Hematopoietic multipotent progenitor cell treated with erythropoietin and hydrocortisone succinate and interleukin-3 and kit ligand, for 8 days (in vitro differentiated cells): ENCODE measurements at places on chromosomes 11 and 22.

- DNase-seq = no peak
These were observed 48.4 kb downstream of the FAM118A start for GRCh38 chr22:45358127-45358526.

DNA sequence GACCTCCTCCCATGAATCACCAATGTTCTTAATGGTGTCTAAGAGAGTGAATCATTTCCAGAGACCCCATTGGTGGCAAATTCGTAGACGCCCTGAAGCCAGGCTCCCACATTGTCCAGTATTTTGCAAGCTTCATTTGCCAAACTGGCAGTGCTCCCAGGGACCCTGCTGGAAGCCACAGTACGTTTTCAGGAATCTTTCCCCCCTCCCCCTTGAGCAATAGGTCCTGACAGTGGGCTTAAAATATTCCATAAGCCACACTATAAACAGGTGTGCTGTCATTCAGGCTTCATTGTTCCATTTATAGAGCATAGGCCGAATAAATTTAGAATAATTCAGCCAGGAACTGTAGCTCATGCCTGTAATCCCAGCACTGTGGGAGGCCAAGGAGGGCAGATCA, 125.3 kb downstream of the MORC2 start:
- no peak for DNase-seq

GRCh38 chr11:133497477-133498140, 34.7 kb downstream of the OPCML start:
- DNase-seq = no peak

GRCh38 chr11:47165253-47165840, 11.3 kb downstream of the ARFGAP2 start:
- no peak for DNase-seq

DNA sequence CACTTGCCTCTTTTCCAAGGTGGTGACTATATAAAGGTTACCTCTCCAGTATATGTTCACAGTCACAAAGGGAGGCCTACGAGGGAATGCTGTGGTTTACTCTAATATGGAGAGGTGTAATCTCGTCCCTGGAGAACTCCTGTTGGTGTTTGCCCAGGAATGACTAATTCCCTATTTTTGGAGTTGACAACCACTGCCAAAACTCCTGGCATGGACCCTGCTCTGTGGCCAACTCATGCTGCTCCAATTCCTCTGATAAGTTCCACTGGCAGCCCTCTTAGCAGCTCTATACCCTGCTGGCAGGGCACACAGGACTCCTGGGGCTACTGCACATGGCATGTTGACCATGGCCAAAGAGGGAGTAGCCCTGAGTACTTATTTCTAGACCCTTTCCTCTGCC, 418.7 kb upstream of the ANO5 start:
- DNase-seq = no peak

DNA sequence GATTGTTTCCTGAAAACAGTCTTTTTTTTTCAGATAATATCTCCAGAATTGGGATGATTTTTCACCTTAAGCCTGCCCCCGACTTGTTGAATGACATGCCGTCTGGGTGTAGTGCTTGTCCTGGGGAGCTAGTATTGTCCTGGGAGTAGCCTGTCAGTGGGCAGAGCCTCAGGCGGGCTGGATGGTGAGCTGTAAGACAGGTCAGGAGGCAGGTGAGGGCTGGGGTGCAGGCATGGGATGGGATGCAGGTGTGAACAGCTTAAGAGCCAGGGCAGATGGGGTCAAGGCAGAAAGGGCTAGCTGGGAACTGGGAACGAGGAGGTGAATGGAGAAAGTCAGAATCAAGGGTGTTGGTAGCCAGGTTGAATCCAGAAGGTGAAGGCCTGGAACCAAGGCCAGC, 200.2 kb downstream of the CSNK2A3 start:
- no peak for DNase-seq

DNA sequence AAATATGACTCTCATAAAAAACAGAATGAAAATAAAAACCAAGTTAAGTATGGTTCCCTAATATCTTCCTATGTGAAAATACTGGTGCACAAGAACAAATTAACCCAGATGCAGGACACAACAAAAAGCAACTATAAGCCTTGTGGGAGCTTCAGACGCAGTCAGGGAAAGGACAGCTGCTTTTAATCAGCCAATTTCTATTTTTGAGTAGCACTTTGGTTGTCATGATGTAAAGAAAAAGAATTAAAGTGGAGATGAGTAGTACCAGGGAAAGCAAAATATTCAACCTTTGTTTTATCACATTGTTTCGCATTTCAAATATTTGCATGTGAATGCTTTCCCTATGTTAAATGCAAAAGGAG, 339.9 kb downstream of the SOX6 start:
- DNase-seq = no peak

- no peak for DNase-seq
These were observed 9.3 kb downstream of the PICK1 start for GRCh38 chr22:38066381-38067027.

DNA sequence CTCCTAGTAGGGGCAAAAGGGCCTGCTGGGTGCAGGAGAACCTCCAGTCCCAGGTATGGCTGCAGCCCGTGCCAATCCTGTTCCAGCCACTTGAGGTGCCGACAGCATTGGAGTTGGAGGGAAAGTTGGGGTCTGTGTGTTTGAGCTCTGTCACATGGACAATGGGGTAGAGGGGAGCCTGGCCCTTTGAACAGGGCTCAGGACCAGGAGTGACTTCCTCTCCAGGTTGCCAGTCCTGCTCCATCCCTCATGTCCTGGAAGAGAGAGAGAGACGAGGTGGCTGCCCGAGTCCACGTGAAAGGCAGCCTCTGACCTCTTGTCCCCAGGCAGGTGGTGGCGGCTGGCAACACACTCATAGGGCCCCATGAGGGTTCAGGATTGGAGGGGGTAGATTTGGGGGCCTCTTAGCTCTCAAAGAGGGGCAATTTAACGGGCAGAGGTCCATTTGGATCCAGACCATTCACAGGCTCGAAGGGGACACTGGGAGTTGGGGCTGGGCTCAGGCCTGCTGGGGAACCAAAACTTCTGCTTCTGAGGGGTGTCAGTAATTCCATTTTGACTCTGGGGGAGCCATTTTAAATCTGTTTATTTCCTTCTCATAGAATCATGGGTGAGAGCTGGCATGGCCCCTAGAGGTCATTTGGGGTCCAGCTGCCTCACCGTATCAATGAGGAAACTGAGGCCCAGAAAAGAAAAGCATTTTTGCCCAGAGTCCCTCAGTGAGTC, 4.1 kb downstream of the ADORA2A start:
- DNase-seq = no peak

- peak; percentile 52 for DNase-seq
These were observed 71.6 kb downstream of the LRP5 start for GRCh38 chr11:68383976-68384501.

DNA sequence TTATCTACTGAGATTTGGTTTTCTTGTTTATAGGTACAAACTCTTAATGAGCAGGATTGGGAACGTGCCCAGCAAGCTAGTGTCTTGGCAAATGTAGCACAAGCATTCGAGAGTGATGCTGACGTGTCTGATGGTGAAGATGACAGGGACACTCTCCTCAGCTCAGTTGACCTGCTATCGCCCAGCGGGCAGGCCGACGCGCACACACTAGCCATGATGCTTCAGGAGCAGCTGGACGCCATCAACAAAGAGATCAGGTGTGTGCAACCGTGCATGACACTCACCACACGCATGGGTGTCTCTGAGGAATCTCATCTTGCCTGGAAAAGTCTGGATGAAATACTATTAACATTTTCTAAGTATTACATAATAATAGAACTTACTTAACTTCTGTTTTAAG, 54.7 kb upstream of the CTTN start:
- no peak for DNase-seq

GRCh38 chr11:61120099-61120705, 17.9 kb downstream of the CD5 start:
- no peak for DNase-seq

DNA sequence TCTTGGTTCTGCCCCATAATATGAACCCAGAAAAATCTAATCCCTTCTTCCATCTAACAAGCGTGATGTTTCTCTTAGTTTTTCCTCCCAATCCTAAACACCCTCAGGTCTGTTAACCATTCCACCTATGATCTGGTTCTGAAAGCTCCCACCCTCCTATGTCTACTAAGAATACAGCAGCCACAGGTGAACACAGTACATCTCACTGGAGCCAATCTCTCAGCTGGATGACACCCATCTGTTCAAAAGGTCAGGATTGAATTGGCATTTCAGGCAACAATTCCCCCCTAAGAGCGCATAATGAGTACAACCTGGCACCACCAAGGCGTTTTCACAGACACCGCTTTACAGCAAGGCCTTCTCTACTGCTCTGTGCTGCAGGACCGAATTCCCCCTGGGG, 19.0 kb upstream of the APOA1 start:
- DNase-seq = no peak

GRCh38 chr11:86811637-86812321, 11.4 kb downstream of the PRSS23 start:
- DNase-seq = no peak

DNA sequence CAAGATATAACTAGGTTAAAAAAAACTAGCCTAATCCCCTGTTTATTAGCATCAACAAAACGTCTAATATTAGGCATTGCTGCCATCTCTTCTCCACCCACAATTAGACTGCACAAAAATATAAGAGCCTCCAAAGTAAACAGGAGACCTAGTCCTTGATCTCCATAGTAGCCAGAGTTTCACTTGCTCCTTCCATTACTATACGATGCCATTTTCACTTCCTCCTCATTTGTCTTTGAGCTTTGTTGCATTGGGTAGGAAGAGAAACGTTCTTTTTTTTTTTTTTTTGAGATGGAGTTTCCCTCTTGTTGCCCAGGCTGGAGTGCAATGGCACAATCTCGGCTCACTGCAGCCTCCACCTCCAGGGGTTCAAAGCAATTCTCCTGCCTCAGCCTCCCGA, 42.3 kb upstream of the RDX start:
- no peak for DNase-seq

GRCh38 chr22:48843640-48844039, 984.0 kb downstream of the BRD1 start:
- no peak for DNase-seq

- DNase-seq = no peak
These were observed 39.7 kb upstream of the ACCSL start for GRCh38 chr11:44008088-44008501.

DNA sequence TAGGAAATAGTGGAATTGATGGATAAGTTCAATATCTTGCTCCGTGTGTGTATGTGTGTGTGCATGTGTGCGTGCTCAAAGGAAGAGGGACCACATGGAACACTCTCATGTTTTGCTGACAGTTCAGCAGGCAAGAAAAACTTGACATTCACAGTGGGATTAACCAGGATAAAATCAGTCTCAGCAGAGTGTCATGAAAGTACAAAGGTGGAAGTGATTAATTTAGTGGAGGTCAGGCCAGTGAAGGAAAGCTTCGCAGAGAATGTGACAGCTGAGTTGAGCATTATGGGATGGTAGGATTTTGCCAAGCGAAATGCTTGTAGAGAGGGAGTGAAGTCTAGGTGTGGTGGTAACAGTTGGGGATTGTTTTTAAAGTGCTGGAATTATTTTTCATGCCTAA, 15.7 kb upstream of the FBXO3 start:
- DNase-seq = no peak

DNA sequence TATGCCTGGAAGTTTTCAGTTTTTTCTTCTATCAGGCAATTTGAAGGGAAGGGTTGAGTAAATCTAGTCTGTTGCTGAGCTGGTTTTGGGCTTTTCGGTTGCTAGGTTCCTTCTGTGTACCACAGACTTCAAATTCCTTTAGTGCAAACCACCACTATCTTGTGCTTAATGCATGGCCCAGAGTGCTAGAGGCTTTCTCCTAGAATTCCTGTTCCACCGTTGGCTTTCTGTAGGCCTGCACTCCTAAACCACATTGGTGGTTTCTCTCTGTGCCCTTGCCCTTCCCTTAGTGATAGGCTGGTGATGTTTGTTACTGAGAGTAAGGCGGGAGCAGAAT, 47.1 kb upstream of the CTSC start:
- no peak for DNase-seq

DNA sequence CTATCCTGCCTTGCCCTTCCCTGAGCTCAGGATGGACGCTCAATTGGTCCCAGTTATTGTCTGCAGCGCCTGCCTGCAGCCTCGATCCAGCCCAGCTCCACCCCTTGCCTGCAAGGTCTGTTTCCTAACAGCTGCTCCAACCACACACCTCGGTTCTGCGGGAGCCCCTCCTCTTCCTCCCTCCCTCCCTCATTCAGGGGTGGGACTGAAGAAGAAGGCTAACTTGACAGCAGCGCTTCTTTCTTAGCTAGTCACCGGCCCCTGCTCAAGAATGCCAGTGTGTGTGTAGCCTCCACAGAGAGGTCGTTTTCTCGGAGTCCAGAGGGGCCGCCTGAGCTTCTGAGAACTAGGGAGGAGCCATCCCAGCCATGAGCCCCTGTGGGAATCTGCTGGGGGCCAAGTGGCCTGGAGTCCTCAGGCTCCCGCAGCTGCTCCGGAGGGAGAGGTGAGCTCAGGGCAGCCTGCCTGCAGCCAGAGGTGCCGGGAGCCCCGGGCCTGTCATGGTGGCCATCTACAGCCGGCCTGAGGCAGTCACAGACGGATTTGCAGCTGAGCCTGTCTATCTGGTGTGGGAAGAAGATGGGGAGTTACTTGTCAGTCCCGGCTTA, 36.1 kb downstream of the LIMK2 start:
- DNase-seq = peak; percentile 78

DNA sequence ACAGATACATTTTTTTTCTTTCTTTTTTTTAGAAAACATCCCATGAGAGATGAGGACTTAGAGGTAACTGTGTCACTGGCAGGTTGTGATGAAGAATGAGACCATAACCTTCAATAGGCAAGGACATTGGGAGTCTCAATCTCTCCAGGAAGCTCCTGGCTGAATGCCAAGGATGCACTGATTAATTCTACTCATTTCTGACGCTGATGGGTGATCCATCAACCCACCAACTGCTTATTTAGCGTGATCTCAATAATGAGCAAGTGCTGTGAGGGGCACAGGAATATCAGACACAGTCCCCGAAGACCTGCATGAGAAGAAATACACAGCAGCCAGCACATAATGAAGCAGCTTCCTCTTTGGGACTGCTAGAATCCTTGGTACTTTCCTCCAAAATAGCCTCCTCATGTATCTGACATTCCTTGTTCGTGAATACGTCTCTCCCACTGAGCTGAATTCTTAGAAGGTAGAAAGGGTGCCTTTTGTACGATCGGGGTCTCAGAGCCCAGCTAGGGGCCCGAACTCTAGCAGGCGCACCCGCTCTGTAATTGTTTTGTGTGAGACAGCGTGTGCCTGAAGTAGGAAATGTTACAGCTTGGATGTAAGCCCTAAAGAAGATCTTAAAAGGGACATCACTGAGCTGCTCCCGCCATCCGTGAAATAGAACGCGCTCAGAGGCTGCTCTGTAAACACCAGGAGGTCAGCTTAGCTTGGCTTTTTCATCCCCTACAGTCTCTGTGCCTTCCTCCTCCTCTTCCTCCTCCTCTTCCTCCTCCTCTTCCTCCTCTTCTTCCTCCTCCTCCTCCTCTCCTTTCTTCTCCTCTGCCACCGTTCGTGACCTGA, 7.2 kb downstream of the CLMP start:
- DNase-seq = no peak
